Epithelial cell of prostate (primary cell): ENCODE measurements at places on chromosomes 11 and 22.
A peak's percentile ranks its signal among the peaks of the same experiment; 100 is the strongest.

DNA sequence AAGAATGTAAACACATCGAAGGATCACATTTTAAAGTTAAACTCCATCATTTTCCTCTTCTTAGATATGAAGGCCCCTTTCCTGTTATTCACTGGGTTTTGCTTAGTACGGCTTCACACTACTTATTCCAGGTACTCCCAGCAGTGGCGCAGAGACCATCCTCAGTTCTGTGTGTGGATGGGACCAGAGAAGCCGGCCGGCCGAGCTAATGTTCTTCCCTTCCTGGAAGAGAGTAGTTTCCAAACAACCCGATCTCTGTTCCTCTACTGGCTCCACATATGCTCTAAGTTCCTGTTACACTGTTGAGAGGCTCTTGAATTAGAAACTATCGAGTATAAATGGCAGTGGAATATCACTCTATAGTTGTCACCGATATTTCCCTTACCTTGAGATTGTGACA, 684 bp upstream of the NFRKB start:
- DNase-seq: no peak

- no peak for DNase-seq
Observed at GRCh38 chr11:107583629-107584195, 7.2 kb upstream of the ELMOD1 start.

DNA sequence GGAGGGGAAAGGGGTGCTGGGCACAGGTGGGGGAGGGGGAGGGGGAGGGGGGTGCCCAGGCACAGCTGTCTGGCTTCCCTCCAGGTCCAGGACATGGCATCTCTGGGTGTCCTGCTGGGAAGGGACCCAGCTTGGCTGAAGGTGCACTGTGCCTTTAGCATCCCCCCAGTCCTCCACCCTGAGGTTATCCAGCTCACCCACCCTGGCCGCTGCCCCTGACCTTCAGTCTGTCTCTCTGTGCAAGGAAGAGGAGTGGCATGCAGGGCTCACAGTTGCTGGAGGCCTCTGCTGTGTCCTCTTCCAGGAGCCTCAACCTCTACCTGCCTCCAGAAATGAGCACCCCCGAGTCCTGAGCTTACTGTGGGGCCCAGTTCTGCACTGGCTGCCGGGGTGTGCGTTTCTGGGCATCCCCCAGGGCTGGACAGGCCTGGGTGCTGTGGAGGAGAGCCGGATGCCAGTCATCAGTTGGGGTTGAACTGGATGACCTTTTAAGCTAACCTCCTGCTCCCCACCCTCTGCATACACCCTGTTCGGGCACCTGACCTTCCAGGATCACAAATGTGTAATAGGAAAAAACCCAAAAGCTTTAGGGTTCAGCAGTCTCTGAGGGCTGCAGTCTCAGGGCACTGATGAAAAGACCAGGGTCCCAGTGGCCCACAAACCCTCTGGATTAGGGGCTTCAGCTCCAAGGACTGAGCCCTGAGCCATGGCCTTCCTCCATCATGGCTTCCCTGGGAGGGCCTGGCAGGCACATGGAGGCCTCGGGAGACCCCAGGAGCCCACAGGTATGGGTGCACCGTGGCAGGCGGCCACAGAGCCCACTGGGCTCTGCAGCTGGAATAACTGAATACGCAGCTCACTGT, 9.6 kb upstream of the CTSD start:
- no peak for DNase-seq

GRCh38 chr11:35363854-35364780, 55.2 kb downstream of the SLC1A2 start:
- peak; percentile 14 for DNase-seq

GRCh38 chr11:121688055-121688491, 235.3 kb upstream of the SORL1-AS1 start:
- DNase-seq: no peak

GRCh38 chr22:24752088-24752623, 22.4 kb downstream of the PIWIL3 start:
- no peak for DNase-seq

GRCh38 chr11:33027846-33028536, 11.4 kb upstream of the TCP11L1 start:
- DNase-seq: no peak

- DNase-seq: no peak
Observed at GRCh38 chr22:21984793-21985192, 2.2 kb upstream of the TOP3B start.

GRCh38 chr11:18171377-18172000, 1.1 kb upstream of the MRGPRX4 start:
- no peak for DNase-seq

DNA sequence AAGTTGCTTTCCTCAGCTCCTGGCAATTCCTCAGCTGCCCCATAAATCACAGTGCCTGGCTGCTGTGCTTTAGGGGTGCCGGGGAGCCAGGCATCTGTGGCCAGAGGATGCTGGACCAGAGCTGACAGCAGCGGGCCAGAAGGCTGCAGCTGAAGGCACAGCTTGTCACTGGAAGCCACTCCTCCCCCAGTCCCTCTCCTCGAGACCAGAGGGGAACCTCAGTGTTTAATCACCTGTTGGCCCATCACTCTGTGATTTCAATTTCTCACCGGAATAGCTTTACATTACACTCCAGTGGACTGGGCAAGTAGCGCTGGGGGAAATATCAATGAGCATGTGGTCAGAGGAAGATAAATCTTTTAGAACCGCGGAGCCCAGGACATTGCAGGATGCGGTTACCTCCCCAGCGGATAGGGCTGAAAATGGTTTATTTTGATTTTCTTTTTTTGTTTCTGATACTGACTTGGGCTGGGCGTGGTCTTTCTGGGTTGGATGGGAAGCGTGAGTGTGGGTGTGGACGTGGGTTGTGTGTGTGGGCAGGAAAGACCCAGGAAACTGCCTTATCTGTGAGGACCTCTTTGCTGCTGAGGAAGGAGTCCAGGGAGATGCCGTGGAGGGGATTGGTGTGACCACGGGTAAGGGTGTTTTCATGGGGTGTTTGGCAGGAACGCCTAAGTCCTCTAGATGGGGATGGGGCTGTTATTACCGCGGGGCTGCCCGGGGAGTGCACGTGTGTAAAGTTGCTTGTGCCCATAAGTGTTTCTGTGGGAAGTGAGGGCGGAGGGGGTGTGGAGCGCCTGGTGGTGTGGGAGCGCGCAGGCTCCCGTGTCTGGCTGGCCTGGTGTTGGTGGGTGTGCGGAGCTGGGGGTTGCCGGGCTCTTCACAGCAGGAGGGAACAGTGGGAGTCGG, 4.0 kb downstream of the DAGLA start:
- no peak for DNase-seq

DNA sequence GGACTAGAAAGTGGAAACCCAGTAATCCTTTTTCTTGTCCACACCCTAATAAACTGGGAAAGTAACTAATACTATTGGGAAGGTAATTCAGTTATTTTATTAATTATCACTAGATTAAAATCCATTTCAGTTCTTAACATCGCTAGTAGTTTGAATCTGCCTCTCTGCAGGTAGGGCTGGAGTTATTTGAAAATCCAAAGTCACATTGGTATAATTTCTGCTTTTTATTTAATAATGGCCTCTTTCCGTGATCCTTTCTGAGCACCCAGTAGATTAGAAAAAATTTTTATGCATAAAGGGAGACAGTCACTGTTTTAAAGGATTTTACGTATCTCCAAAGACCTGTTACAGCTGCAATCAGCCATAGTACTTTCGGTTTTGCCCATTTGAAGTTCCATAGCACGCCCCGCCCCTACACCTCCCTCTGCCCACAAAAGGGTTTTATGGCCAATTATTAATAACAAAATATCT, 605 bp upstream of the COPB1 start:
- DNase-seq: no peak

DNA sequence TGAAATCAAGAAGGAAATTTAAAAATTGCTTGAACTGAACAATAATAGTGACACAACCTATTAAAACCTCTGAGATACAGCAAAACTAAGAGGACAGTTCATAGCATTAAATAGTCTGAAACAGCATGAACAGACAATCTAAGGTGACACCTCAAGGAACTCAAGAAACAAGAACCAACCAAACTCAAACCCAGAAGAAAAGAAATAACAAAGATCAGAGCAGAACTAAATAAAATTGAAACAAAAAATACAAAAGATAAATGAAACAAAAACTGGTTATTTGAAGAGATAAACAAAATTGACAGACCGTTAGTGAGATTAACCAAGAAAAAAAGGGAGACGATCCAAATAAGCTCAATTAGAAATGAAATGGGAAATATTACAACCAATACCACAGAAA, 122.8 kb upstream of the TOP3B start:
- no peak for DNase-seq

- no peak for DNase-seq
Observed at GRCh38 chr11:39144351-39145130, 2314.9 kb downstream of the LRRC4C start.

- no peak for DNase-seq
Observed at GRCh38 chr11:94830722-94831510, 62.8 kb downstream of the AMOTL1 start.

GRCh38 chr11:31646216-31646615, 136.6 kb downstream of the ELP4 start:
- peak; percentile 6 for DNase-seq

- DNase-seq: no peak
Observed at GRCh38 chr11:119745112-119745511, 16.1 kb upstream of the NECTIN1 start.

GRCh38 chr11:1298695-1299492, 10.5 kb downstream of the TOLLIP start:
- peak; percentile 53 for DNase-seq

DNA sequence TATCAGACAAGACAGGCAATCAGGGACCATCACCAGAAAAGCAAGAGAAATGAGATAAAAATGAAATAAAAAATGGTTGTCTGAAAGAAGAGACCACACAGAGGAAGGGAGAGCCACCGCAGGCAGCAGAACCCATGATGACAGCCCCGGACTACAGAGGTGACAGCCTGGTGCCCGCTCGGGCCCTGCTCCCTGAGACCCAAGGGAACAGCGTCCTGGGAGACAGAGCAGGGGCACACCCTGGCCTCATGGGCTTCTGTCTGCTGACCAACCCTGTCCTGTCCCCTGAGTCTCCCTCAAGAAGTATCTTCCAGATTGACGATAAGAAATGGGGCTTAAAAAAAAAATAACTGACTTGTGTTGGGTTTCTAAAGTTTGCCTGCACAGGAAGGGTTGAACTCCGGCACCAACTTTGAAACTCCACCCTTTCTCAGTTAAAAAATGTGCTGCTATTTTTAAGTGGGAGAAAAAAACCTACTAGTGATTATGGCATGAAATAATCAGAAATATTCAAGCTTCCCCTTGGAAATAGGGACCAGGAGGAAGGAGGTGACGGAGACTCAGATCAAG, 70.1 kb upstream of the TTLL12 start:
- no peak for DNase-seq

DNA sequence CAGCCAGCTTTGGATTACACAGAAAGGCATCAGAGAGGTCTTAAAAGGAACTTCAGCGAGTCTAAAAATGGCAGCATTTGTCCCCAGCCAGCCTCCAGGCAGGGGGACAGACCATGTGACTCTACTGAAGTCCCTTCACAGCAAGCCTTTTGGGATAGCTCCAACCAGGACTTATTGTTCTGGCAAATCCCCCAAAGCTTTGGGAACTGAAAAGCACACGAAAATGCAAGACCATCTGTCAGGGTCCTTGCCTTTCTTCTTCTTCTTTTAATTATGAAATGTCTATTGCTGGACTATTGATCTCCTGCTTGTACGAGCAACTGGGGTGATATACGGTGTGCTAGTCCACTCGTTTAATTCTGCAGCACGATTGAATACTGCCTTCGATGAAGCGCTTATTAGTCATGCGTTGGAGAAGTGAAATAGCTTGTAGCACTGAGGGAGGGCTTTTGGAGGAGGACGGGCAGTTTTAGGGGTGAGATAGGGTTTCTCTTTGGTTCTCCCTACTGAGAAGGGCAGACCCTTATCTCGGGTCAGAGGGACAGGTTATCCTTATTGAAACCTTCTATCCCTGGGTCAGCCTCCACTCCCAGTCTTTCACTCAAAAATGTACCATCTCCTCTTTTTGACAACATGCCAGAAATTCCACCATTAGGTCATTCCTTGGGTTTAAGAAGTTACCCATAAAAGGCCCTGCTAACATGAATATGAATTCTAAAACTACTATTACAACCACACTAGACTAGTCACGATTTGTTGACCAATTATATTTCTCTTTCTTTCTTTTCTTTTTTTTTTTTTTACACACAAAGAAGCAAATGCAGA, 416.4 kb downstream of the MIAT start:
- DNase-seq: no peak

DNA sequence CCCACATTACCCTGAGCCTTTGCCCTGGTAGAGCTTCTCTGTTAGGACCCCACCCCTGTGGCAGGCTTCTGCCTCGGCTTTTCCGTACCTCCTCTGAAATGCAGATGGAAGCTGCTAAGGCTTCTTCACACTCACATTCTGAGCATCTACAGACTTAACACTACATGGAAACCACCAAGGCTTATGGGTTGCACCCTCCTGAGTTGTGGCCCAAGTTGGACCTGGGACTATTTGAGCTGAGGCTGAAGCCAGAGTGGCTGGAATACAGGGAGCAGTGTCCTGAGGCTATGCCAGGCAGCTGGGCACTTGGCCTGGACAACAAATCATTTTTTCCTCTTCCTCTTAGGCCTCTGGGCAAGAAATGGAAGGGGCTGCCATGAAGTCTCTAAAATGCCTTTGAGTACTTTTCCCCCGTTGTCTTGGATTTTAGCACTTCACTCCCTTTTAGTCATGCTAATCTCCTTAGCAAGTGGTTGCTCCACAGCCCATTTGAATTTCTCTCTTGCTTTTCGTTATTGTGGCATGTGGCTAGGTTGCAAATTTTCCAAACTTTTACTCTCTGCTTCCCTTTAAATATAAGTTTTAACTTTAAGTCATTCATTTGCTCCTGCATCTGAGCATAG, 114.8 kb upstream of the FIBIN start:
- no peak for DNase-seq

GRCh38 chr11:35262056-35262455, 123.1 kb downstream of the CD44 start:
- no peak for DNase-seq

- DNase-seq: no peak
Observed at GRCh38 chr11:71397961-71398360, 50.2 kb downstream of the DHCR7 start.

DNA sequence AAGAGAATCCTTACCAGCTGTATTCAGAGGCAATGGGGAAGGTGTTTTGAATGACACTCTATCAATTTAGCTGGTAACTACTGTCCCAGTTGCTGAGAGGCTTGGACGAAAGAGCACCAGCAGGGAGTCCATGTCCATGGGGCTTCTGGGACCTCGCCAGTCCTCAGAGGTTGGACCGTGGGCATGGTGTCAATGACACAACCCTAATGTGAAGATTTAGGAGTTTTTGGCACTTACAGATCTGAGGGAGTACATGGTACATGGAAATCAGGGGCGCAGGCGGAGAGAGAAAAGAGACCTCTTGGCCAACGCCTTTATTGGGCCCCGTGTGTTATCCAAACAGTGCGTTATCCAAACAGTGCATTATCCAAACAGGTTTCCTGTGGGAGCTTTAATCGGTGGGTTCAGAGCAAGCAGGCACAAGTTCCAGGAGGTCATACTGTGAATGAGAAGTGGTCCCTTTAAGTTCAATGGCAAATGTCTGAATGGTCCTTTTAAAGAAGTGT, 169.1 kb upstream of the B3GAT1 start:
- no peak for DNase-seq

- DNase-seq: no peak
Observed at GRCh38 chr22:37273846-37274225, 8.5 kb upstream of the CYTH4 start.

- no peak for DNase-seq
Observed at GRCh38 chr11:14317659-14318325, 41.2 kb downstream of the RRAS2 start.

- no peak for DNase-seq
Observed at GRCh38 chr11:116500947-116501602, 271.7 kb downstream of the BUD13 start.
